Kidney epithelial cell (primary cell): ENCODE measurements at places on chromosomes 11 and 22. TPM values are rescaled to one million over a fixed set of nuclear protein-coding genes. Genes with fewer than 3 reads are reported as not detected.

DNA sequence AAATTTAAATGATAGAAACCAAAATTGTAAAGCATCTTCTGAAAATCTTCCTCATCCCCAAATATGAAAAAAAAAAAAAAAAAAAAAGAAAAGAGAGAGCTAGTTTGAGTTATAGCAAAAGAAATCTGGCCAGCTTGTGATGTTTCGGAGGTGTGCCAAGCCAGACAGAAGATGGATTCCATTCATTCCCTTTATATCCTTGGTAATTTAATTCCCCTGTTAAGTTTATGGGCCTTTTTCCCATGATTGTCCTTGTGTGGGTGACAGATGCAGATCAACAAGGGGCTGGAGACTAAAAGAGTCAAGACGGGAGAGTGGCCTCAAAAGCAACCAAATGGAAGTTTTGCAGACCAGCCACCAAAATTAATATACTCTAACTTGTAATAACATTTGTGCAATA lies 47.6 kb upstream of the PARVA start:
- no peak for DNase-seq

The CRY2 gene
- 8.5 and 9.1 TPM in 2 replicates for total RNA-seq

DNA sequence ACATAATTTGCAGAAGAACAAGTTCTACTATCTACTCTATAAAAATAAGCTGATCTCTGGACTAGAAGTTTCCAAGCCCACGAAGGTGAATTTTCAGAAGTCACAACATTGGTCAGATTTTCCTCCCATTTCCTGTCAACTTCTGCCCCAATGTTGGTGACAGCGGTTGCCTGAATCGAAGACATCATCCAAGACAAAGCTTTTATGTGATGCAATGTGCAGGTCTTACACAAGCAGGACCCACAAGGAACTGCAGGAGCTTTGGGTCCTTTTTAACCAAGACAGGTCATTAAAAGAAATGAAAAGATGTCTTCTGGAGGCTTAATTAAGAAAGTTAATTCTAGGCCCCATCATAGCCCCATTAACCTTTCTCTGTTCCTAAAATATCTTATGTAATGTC lies 125.6 kb upstream of the BLID start:
- DNase-seq: no peak

DNA sequence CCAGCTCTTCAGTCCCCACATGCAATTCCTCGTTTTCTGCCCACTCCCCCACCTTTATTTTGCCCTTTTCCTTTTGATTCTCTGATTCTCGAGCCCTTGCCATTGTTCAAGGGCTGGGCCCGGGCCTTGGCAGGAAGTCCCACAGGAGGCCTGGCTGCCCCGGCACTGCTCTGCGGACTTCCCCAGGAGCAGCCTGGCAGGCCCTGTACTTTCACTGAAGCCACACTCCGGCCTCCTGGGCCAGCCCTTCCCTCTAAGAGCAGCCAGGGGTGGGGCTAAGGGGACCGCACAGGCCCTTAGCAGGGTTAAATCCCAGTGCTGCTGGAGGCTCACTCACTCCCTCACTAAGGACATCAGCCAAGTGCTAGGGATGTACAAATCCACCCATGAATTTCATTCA lies 4.1 kb downstream of the LRRC32 start:
- DNase-seq: no peak

The HEPN1 gene
- not detected in 2 replicates for total RNA-seq
